ENCODE measurements at places on chromosomes 7 and 10. TPM values are rescaled to one million over a fixed set of nuclear protein-coding genes. Genes with fewer than 3 reads are reported as not detected.

The RBM28 gene
- total RNA-seq, result 35.2 TPM

DNA sequence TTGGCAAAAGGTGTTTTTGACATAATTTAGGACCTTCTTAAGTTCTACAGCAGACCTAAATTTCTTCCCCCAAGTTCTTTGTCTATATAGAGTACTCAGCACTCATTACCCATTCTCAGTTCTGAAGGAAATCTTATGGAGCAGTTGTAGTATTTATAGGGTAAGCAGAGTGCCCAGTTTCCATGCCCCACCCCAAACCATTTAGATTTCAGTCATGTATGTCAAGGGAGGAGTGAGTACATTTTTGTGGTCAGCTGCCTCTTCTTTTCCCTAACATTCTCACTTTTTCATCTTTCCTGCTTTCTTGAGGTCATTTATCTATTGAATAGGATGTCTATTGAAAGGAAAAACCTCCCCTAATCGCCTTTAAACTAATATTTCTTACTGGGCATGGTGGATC is 83.3 kb downstream of the KAT6B start:
- DNase-seq, result no peak

DNA sequence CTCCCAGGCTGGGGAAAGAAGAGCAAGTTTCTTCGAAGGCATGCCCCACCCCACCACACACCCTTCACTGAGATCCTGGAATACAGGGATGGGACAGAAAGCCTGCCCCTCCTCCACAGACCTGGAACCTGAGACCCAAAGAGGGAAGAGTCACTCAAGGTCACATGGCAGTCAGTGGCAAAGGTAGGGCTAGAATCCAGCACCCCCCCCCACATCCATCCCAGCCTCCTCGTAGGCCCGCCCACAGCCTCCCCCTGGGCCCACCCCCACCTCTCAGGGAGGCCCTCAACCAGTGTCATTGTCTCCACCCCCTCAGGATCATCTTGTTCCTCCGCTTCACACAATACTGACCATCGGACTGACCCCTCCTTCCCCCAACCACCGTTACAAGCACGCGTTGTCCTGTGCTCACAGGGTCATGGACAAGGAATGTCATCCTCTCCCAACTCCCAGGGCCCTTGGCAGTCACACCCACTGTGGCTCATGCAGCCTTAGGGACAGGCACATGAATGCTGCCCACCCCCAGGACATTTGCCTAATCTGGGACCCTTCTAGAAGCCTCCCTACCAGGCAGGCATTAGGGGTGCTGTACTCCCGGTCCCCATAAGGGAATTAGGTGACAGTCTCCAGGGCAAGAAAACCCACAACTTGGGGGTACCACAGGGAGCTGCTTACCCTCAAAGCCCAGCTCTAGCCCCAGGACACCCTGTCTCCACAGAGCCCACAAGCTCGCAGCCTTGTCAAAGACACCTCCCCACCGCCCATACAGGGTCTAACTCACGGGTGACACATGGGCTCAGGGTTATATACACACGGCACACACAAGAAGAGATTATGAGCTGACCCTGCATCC is 1.4 kb downstream of the KCNH2 start:
- DNase-seq, result peak; percentile 80

- no peak for DNase-seq
Measured at GRCh38 chr10:119516381-119517234, 25.9 kb downstream of the RGS10 start.

- DNase-seq, result peak; percentile 79
Measured at GRCh38 chr10:50990568-50991455, 83.5 kb upstream of the PRKG1 start.

The NUP205 gene
- 40.7 TPM for total RNA-seq

- DNase-seq, result no peak
Measured at GRCh38 chr7:51111241-51111940, 205.2 kb downstream of the COBL start.

- DNase-seq, result no peak
Measured at GRCh38 chr7:86407291-86407690, 236.4 kb upstream of the GRM3 start.

DNA sequence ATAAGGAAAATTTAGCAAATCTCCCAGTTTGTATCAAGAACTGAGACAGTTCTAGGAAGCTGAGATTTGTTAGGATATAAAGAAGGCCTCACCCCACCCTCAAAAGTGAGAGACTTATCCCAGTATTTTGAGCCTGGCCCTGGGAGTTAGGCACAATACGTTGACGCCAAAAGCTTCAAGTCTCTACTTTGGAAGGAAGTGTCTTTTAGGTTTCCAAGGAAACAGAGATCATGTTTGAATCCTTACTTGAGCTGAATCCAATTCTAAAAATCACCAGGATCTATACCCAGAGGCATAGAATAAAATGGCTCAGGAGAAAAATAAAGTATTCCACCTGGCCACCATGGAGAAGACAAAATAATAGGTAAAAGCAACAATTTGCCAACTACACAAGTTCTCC is 115.9 kb upstream of the NRG3 start:
- DNase-seq, result no peak

The TCAF2 gene
- 4.2 TPM for total RNA-seq

GRCh38 chr7:38828026-38828425 is 81.0 kb downstream of the VPS41 start:
- DNase-seq, result no peak

- no peak for DNase-seq
Measured at GRCh38 chr10:61857746-61858145, 43.8 kb upstream of the ARID5B start.

The BBIP1 gene
- total RNA-seq, result 34.8 TPM

- DNase-seq, result no peak
Measured at GRCh38 chr7:5541087-5541992, 117.7 kb upstream of the TNRC18 start.

The HOXA7 gene
- total RNA-seq, result 31.3 TPM

The ADK gene
- 33.0 TPM for total RNA-seq

Measured in kidney (tissue), 22 donors.